ENCODE measurements at places on chromosomes 5 and 9.

GRCh38 chr9:128098297-128099230 is 29.0 kb downstream of the PTGES2 start:
- DNase-seq = peak; percentile 96

GRCh38 chr9:135805422-135806022 is 101.8 kb downstream of the CAMSAP1 start:
- no peak for DNase-seq

DNA sequence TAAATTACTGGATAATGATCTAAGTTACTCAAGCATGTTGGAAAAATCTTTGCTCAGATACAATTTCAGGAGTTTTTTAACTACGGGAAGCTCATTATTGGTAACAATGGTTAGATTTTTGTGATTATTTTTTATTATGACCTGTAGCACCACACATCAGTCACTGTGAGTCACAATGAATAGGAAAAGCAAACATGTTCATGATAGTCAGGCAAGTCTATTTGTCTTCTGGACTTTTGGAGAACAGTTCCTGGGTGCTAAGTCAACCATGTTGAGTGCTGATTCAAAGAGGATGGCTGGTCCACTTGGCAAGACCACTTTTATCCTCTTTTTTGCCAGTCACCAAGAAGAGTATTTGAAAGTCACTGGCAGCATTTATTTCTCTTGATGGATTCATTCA is 403.2 kb downstream of the KIF4B start:
- no peak for DNase-seq

- DNase-seq = no peak
Observed at GRCh38 chr5:111734013-111734412, 23.0 kb downstream of the NREP start.

All from NCI-H460 (cell line).